ENCODE measurements at places on chromosomes 7 and 10.

DNA sequence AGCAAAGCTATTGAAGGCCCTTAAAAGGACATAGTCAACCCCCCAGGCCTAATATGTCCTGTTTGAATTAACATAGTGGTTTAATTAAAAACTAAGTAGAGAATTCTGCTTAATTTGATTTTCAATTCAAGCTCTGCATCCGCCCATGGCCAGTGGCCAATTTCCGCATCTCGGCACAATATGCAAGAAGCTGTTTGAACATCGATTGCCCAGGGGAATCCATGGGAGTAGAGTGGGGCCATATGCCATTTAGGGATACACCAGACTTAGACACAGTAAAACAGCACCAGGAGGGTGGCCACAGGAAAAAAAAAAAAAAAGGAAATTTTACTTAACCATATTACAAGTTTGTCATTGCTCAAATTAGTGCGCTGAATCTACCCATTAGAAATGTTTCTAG, 100.4 kb downstream of the LMBR1 start:
- no peak for DNase-seq

DNA sequence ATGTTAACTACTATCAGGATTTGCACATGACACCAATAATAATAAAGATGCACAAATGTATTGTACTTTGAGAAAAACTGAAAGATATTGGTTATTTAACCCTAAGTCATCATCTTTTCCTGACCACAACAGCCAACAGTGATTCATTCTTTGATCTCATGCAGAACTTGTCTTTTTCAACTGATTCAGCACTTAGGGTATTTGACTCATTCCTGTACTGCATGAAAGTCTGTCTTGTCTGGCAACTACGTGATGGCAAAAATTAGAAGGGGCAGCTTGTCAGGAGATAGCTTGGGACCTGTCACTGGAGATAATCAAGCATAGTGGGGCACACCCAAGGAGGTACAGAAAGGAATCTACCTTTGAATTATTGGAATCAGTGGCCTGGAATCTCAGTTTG, 77.8 kb upstream of the LRRC17 start:
- DNase-seq: peak; percentile 49

DNA sequence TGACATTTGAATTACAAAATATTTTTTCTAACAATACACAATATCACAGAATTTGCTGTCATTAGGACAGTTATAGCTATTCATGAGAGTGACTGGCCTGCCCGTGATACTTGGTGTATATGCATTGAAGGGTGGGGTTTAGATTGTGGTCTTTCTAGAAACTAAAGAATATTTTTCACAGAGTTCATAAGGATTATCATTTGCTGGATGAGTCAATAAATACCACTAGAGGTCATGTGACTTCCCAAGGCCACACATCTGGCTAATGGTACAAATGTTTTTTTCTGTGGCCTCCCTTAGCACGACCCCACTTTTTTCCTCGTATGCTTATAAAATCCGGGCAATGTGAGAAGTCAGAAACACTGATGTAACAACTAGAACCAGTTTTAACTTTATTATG, 5.2 kb downstream of the OPTN start:
- no peak for DNase-seq

DNA sequence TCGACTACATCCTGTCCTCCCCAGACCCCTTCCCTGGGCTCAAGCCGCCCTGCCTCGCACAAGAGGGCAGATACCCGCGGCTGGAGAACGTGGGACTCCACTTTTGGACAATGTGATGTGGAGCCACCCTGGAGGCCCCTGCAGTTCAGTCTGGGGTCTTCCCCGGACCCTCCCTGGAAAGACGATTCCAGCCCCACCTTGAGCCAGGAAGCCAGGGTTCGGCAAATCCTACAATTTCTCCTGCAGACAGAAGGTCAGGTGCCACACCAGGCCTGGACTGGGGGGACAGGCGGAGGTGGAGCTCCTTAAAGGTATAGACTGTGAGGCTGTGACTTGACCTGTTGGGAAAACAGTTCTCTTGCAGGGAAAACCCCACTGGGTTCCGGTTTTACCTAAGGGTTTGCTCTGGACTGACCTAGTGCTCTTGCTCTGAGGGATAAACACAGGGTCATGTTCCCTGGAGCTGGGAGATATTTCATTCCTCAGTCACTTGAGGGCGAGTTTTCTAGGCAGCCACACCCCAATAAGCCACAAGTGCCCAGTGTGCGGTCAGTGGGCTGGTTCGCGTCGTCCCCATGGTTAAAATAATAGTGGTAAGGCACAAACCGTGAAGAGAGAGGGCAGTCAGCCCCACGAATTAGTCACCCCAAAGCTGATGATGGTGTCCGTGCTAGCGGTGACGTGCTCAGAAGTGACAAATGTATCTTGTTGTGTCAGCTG, 1.6 kb downstream of the FOXL3 start:
- DNase-seq: no peak

GRCh38 chr10:38016354-38016753, 5.9 kb downstream of the ZNF33A start:
- no peak for DNase-seq

- DNase-seq: no peak
These were observed 209.6 kb upstream of the SH2B2 start for GRCh38 chr7:102077081-102077480.

All from GM04503 (cell line).